PC-3 (cell line): ENCODE measurements at places on chromosomes 12 and 14. TPM values are rescaled to one million over a fixed set of nuclear protein-coding genes. Genes with fewer than 3 reads are reported as not detected.

DNA sequence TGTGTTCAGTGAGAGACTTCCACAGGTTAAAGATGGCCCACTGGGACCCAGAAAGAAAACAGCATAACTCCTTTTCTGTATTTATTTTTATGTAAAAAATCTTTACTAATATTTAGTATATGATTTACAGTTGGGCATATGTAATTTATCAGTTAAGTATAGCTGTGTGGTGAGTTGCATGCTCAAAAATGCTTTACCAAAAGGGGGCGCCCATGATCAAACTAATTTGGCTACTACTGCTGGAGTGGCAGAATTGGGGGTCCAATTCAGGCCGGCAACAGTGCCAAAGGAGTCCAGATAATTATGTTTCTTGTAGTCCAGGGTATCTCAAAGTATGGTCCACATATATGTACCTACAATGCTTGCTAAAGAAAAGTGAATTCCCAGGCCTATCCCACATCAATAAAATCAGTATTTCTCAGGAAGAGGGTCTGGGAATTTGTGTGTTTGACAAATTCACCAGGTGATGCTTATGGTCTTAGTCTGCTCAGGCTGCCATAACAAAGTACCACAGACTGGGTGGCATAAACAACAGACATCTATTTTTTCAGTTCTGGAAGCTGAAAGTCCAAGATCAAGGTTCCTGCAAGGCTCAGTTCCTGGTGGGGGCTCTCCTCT lies 152.0 kb downstream of the KTN1 start:
- peak; percentile 80 for DNase-seq

DNA sequence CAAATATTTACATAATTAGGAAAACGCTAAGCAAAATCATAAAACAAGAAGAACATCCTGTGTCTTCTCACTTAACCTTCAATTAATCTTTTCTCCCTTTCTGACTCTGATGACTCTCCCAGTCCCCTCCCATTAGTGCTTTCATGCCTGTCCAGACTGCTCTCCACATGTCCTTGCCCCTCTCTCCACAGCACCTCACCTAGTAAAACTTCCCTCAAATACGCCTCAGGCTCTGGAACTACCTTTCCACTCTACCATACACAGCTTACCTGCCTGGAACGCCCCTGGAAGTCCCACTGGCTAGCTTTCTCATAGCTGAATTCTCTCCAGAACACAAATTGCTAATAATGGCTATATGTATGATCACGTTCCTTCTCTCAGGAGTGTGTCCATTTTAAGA lies 44.7 kb downstream of the SLC5A8 start:
- DNase-seq, result no peak

DNA sequence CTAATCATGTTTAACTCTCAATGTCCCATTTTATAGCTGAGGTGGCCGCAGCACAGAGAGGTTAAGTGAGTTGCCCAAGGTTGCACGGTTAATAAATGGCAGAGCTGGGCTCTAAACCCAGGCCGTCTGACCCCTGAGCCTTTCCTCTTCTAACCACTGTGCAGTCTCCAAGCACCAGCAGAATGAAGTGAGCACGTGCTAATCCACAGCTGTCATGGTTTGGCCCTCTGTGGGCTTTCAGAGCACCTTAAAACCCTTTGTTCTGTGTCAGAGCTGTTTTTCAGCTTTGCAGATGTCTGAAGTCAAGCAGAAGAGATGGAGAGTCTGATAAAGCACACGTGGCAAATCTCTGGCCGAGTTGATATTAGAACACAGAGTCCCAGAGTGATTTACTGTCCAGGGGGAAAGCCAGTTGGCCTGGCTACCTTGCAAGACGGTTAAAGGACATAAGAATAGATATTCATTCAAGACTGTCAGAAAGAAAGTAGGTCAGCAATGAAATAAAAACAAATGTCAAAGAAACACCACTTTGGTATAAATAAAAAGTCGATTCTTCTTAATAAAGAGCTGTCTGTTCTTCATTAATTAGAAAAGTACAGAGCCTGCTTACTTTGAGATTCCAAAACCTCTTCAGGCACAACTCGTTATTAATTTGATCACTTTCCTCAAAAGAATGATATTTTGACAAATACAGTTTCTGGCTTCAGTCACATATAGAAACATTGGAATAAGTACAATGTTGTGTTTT lies 107.3 kb downstream of the CRADD start:
- peak; percentile 79 for DNase-seq

DNA sequence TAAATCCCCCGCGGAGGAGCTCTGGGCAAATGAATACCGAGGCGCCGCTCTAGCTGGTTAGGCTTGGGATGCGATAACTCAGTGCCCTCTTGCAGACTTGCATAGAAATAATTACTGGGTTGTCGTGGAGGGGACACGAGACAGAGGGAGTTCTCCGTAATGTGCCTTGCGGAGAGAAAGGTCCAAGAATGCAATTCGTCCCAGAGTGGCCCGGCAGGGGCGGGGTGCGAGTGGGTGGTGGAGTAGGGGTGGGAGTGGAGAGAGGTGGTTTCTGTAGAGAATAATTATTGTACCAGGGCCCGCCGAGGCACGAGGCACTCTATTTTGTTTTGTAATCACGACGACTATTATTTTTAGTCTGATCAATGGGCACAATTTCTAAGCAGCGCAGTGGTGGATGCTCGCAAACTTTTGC lies 2.5 kb upstream of the TBX5 start:
- no peak for DNase-seq

- DNase-seq, result no peak
Measured at GRCh38 chr12:46777587-46777986, 48.2 kb downstream of the SLC38A4 start.

DNA sequence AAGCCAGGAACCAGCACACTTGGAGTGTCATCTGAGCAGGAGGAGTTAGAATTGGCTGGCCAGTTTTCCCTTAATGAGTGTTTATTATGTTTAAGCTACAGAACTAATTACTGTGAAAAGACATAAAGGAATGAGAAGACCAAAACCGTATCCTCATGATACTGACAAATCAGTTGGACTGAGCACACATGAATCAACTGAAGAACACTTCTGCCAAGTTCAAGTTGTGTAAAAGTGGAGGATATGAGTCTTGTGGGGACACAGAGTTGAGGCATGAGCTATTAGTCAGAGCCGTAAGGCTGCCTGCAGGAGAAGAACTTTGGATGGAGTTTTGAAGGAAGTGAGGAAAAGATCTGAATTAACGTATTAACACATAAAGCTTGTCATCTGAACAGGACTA lies 43.1 kb downstream of the HMGA2 start:
- DNase-seq, result peak; percentile 54

Gene DDHD1
- total RNA-seq, result 10.6 and 10.7 TPM in 2 replicates

Gene GUCY2C
- not detected in 2 replicates for total RNA-seq

Gene WBP11
- total RNA-seq, result 20.0 and 21.4 TPM in 2 replicates
